ENCODE measurements at places on chromosomes 12 and 14.

- no peak overlapping the region for H3K27ac ChIP-seq
- H3K36me3 ChIP-seq = no peaks in the 10 kb centered on the region
- no peaks in the 10 kb centered on the region for H3K27me3 ChIP-seq
- H3K4me1 ChIP-seq = no peaks in the 10 kb centered on the region
- DNase-seq = no peak
- H3K4me3 ChIP-seq = no peak overlapping the region
Observed at GRCh38 chr12:16573398-16574077, 32.4 kb downstream of the LMO3 start.

DNA sequence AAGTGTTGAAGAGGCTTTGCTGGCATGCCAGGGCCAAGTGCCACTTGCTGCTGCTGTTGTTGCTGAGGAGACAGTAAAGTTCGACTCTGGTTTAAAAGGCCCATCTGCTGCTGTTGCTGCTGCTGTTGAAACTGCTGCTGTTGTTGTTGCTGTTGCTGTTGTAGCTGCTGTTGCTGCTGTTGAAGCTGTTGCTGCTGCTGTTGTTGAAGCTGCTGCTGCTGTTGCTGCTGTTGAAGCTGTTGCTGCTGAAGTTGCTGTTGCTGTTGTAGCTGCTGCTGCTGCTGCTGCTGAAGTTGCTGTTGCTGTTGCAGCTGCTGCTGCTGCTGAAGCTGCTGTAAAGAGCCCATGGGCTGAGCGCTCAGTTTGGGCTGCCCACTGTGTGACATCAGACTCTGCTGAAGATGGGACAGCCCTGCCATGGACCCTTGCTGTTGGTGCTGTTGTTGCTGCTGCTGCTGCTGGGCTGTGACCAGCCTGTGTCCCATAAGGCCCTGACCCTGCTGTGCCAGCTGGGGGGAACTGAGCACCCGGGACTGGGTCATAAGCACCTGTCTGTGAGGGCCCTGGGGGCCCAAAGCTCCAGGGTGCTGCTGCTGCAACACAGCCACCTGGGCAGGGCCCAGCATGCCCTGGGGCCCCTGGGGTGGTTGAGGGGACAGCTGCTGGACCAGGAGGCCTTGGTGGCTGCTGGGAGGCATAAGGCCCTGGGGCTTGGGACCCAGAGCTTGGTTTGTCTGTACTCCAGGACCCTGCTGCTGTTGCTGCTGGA lies 14.3 kb upstream of the PRKAG1 start:
- no peaks in the 10 kb centered on the region for H3K27me3 ChIP-seq
- no peaks in the 10 kb centered on the region for H3K4me1 ChIP-seq
- no peak overlapping the region for H3K4me3 ChIP-seq
- peak overlapping the region; percentile 11 for H3K27ac ChIP-seq
- H3K36me3 ChIP-seq = peaks cover 46% of the 10 kb centered on the region

GRCh38 chr14:34711169-34711568 lies 3.2 kb downstream of the CFL2 start:
- no peaks in the 10 kb centered on the region for H3K27me3 ChIP-seq
- H3K4me3 ChIP-seq = no peak overlapping the region
- H3K27ac ChIP-seq = no peak overlapping the region
- H3K36me3 ChIP-seq = peaks cover 18% of the 10 kb centered on the region

- H3K36me3 ChIP-seq = no peaks in the 10 kb centered on the region
- no peak overlapping the region for H3K4me3 ChIP-seq
Observed at GRCh38 chr12:1639538-1639937, 10.5 kb downstream of the WNT5B start.

DNA sequence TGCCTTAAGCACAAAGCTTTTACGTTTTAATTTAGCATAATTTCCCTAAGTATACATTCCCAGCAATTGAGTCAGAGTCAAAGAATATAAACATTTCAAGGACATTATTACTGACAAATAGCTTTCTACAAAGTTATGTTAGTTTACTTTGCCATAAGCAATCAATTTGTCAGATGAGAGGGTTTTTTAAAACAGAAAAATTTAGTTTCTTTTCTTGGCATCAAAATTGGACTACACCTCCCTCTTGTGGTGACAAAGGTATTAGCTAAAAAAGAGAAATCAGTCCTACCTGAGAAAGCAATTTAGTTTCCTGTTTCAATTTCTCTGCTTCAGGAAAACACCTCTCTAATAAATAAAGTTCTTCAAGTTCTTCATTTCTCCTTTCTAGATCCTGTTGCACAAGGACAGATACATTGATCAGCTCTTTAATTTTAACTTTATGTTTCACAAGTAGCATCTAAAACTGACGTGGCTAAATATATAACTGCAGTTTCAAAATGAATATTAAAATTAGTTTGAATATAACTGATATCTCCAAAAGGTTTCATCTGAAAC lies 39.9 kb downstream of the DNAI7 start:
- no peaks in the 10 kb centered on the region for H3K36me3 ChIP-seq
- H3K4me3 ChIP-seq = no peak overlapping the region
- peak; percentile 65 for DNase-seq
- H3K27ac ChIP-seq = no peak overlapping the region

DNA sequence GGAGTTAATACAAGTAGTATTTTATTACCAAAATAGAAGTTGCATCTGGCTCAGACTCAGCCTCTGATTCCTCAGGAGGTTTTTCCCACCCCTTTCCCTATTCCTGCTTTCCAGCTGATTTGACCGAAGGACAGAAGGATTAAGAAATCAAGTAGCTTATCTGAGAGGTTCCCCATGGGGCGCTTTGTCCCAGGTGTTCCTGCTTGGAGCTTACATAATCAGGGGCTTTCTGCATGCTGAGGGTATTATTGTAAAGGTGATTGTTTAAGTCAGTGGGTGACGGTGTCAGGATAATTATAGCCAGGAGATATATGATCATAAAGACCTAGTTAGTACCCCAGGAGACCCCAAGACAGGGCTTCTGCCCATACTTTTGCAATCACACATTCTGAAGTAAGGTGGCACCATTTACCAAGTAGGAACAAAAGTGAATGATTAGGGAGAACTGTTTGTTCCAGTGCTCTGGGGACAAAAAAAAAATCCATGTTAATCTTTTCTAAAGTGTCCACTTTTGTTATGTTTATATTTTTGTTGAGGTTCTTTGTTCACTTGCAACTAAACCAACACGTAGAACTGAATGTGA lies 921.3 kb downstream of the NRXN3 start:
- no peak overlapping the region for H3K27ac ChIP-seq
- H3K36me3 ChIP-seq = no peaks in the 10 kb centered on the region
- no peaks in the 10 kb centered on the region for H3K27me3 ChIP-seq
- DNase-seq = no peak

- DNase-seq = peak; percentile 71
- H3K27ac ChIP-seq = peak overlapping the region; percentile 51
- no peaks in the 10 kb centered on the region for H3K36me3 ChIP-seq
- H3K4me1 ChIP-seq = peaks cover 8% of the 10 kb centered on the region
Observed at GRCh38 chr12:6312529-6313325, 2.2 kb downstream of the PLEKHG6 start.

GRCh38 chr12:39378341-39378740 lies 64.6 kb downstream of the KIF21A start:
- no peak overlapping the region for H3K4me3 ChIP-seq
- H3K4me1 ChIP-seq = no peaks in the 10 kb centered on the region
- no peak overlapping the region for H3K27ac ChIP-seq
